ENCODE measurements at places on chromosomes 2 and 18.

GRCh38 chr18:60215432-60215831 lies 157.1 kb downstream of the MC4R start:
- DNase-seq: no peak

- DNase-seq: no peak
These were observed 39.7 kb upstream of the RAPH1 start for GRCh38 chr2:203574824-203575223.

GRCh38 chr2:207469943-207470729 lies 59.6 kb upstream of the CREB1 start:
- no peak for DNase-seq

DNA sequence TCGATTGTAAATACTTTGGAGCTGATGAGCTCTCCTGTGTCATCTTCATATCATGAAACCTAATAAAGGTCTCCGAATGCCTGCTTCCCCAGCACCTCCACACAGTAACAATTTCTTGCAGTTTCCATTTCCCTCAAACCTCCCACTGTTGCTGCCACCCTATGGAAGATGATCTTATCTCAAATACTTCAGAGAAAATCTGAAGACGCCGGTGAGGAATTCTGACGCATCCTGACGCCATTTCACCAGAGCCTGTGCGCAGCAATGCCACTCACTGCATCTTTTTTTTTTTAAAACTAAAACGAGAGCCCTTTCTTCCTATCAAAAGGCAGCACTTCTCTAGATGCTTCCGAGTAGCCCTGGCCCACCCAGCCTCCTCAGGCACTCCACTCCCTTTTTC lies 31.9 kb upstream of the GNAL start:
- DNase-seq: no peak

GRCh38 chr2:203678971-203679370 lies 27.5 kb upstream of the CD28 start:
- DNase-seq: no peak

GRCh38 chr2:39405364-39405763 lies 31.7 kb downstream of the MAP4K3 start:
- no peak for DNase-seq

DNA sequence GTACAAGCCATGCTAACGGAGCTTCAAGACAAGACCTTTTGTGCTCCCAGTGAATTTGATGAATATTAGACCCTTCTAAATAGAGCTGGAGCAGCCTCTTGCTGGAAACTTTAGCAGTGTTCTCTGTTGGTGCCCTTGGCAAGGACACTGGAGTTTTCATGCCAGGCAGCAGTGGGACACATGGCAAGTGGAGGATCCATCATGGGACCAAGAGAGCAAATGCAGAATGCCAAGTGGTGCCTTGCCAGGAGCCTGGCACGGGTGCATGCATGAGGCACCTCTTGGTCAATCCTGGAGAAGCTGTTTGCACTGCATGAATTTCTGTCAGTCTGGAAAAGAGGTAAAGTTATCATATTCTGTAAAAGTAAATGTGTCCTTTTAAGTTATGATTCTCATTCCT lies 59.1 kb downstream of the NETO1 start:
- DNase-seq: no peak

DNA sequence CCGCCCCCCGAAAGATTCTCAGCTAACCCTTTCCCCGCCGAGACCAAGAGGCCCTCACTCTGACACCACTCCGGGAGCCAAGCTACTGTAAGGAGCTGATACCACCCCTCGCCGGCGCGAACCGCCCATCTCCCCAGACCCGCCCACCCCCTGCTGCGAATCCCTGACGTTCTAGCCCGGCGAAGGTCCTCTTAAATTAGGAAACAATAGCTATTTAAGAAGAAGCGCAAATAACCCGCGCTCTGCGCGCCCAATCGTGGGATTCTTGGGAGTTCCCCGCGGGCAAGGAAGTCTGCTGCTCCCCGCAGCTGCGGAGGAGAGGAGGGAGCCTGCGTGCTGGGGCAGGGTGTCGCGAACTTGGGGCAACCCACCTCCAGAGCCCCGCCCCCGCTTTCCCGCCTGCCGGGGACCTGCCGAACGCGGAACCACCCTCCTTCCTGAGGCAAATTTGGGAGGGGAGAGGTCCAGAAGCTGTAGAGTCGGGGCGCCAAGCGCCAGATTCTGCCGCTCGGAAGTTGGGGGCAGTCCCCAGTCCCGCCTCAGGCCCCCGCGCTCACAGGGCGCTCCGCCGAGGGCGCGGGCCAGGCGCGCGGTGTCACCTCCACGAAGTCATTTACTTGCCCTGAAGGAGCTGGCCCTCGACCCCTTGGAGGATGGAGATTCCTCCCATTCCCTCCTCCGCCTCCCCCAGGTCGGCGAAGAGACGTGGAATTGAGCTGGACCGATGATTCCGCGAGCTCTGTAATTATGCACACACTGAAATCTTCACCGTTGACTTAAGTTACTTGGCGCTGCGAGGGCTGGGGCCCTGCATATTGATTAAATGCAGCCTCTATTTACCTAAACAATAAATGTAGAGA lies 8.4 kb upstream of the SP9 start:
- no peak for DNase-seq

DNA sequence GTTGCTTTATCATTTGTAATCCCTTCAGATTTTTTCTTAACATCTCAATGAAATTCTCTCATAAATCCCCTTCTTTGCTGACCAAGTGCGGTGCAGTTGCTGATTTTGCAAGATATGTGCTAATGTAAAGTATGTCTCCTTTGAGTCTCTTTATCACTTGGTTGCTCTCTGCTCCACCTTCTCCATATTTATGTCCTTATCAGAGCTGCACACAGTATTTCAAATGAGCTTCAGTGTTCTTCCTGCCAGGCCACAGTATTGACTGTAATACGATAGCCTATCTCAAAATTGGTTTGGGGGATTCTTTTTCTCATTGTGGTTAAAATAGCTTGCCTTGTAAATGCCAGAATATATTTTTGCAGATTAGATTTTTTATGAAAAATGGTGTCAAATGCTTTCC lies 32.2 kb downstream of the MAIP1 start:
- no peak for DNase-seq

GRCh38 chr2:136059036-136059472 lies 58.9 kb downstream of the CXCR4 start:
- no peak for DNase-seq

DNA sequence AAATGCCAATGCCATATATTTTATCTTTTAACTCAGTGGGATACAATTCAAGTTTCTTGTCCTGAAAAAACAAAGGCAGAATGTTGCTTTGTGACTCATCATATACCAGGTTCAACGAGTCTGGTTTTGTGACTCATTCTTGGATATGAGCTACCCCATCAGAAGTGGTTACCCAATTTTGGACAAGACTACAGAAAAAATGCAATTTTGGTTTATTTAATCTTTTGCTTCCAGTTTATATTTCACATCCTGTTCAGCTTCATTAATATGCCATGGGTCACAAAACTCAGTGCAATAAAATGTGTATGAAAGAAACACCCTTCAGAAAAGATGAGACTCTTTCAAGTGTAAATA lies 25.0 kb downstream of the FN1 start:
- peak; percentile 75 for DNase-seq

DNA sequence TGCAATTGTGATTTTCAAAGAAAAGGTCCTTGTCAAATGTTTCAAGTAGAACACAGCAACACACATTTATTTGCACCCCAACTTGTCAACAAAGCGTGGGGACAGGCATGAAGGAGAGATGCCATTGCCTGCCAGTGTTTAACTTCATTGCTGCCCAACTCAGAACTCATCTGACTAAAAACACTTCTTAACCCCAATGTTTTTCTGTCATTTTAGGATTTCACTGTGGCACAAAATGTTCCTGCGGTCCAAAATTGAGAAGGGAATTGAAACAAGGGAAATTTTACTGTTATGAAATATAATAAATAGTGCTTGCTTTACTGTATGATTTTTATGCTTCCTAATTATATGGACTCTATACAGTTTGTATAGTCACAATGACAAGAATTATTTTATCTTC lies 45.7 kb downstream of the PMAIP1 start:
- DNase-seq: no peak

GRCh38 chr2:197433780-197434438 lies 919 bp downstream of the SF3B1 start:
- no peak for DNase-seq

DNA sequence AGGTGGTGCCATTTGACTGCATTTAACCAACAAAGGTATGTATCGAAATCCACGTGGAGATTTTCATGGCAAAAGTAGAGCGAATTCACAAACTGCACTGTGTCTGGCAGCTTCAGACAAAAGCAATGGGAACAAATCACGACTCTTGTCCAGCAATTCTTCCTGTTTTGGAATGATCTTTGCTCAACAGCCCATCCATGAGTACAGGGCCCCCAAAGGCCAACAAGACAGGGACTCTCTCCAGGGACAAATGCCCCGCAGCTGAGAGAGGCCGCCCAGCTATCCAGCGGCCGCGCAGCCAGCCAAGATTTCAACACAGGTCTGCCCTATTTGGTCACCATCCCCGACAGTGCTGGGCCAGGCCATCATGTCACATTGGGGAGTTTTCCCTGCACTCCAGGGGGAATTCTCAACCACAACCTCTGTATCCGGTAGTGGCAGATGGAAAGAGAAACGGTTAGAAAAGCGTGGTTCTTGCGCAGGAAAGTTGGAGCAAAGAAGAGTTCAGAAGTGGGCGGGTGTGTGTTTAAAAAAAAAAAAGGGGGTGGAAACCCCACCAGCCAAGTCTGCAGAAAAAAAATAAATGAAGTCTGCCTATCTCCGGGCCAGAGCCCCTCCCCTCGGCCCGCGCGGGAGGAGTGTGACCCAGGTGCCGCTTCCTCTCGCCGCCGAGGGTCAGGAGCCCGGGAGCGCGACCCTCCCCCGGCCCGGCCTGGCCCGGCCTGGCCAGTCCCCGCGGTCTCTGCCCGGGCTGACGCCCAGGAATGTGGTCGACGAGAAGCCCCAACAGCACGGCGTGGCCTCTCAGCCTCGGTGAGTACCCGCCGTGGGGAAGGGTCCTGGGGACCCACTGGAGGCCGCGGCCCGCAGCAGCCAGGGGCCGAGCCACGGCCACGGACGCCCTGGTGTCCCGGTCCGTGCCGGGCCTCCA lies at the start of gene GYPC:
Gene GYPC (plus strand): TSS at position 659 of the 931 bp plus-strand sequence. CDS start 106 bp downstream, at position 765.
- peak; percentile 26 for DNase-seq

- DNase-seq: no peak
These were observed 15.8 kb downstream of the PTPN18 start for GRCh38 chr2:130371723-130372054.

DNA sequence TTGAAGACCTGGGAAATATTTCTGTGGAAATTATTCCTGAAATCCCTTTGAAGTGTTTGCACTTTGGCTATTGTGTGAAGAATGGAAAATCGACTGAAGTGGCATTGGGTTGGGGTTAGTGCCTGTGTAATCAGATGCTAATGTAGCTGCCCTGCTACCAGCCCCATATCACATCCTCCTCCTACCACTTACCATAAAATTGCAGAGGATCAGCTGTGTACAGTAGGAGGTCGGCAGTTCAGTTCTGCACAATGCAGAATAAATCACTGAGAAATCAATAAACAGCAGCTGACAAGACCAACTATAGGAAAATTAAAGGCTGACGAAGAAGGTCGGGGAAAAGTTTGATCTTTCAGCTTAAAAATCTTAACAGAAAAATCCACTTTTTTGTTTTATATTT lies 440.9 kb downstream of the PTPRM start:
- no peak for DNase-seq

DNA sequence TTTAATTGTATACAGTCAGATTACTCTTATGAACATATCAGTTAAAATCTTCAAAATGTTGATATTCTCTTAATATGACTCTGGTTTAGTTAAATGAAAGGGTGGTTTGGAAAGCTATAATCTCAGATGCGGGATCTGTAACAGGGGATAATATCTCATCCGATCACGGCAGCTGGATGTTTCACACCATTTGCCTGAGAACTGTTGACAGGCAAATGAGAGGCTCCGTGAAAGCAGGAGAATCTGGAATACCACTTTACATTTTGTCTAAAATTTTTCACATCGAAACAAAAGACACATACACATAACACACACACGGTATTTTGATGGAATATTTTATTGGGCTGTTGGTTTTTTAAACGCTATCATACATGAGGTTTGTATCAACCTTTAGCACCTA lies 518.6 kb upstream of the SLC39A10 start:
- no peak for DNase-seq

DNA sequence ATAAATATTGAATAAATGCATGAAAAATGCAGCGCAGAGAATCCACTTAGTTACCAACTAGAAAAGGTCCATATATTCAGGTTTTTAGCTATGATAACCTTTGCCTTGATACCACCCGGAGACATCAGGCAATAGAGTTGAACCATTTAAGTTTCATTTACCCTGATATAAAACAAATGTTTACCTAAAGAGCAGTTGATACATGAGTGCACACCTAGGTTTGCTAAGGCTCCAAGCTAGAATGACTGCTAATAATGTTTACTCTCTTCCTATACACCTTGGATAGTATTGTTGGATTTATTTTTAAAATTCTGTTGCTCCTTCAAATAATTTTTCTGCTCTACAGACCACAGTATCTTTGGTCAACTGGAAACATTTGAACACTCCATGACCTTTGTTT lies 1463.6 kb downstream of the LRP1B start:
- no peak for DNase-seq

DNA sequence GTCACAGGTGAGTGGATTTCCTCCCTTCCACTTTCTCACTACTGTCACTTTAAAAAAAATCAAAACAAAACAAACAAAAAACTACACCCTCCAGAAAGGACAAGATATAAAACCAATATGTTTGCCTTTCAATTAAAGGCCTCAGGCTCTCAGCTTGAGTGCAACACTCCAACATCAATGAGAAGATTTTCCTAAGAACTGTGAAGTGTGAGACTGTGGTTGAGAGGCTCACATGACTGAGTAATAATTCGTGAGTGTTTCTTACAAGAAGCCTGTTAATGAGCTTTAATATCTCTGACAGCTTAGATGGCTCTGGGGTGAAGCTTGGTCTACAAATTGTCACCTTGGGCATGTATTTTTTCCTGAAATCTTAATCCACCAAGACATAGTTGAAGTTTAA lies 216.1 kb downstream of the ETAA1 start:
- no peak for DNase-seq

GRCh38 chr2:10289891-10290290 lies 12.8 kb upstream of the HPCAL1 start:
- no peak for DNase-seq

DNA sequence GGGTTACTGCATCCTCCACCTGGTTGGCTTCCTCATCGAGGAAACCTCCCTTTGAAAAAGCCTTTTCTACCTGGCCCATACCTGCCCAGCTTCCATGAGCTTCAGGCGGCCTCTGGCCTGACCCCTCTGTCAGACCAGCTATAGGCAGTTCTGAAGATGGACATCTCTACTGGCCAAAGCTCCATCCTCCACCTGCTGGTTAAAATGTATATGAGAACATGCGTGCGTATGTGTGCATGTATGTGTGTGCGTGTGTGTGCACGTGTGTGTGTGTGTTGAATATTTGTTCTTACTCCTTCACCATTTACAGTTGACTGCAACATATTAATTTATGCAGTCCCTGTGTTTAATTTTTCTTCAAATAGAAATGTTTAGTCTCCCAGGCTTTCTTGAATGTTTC lies 642.4 kb upstream of the RAB6C start:
- DNase-seq: no peak

DNA sequence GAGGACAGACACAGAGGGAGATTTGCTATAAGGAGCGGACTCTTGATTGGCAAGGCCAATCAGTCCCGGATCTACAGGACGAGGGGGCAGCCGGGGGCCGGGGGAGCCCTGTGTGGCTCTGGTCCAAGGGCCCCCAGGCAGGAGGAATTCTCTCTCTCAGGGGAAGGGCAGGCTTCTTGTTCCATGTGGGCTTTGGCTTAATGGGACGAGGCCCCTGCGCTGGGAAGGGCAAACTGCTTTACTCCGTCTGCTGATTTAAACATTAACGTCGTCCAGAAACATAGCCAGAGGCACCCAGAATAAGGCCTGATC lies 75.9 kb downstream of the TMEM18 start:
- no peak for DNase-seq
